Sigmoid colon (tissue), 7 donors: ENCODE measurements at places on chromosomes 3 and 15. TPM values are rescaled to one million over a fixed set of nuclear protein-coding genes. Genes with fewer than 3 reads are reported as not detected.

Gene MOBP
- not detected for total RNA-seq

Gene GRIP2
- total RNA-seq: 0.16 TPM

GRCh38 chr3:37712918-37713817 lies 148.5 kb upstream of the CTDSPL start:
- H3K27ac ChIP-seq: no peak overlapping the region
- DNase-seq: no peak
- no peaks in the 10 kb centered on the region for H3K27me3 ChIP-seq
- H3K4me1 ChIP-seq: peaks cover 24% of the 10 kb centered on the region
- no peak overlapping the region for H3K4me3 ChIP-seq

GRCh38 chr15:83208367-83208661 lies 691 bp upstream of the HDGFL3 start:
- no peak for DNase-seq
- H3K27me3 ChIP-seq: no peaks in the 10 kb centered on the region
- no peaks in the 10 kb centered on the region for H3K4me1 ChIP-seq
- H3K36me3 ChIP-seq: no peaks in the 10 kb centered on the region

DNA sequence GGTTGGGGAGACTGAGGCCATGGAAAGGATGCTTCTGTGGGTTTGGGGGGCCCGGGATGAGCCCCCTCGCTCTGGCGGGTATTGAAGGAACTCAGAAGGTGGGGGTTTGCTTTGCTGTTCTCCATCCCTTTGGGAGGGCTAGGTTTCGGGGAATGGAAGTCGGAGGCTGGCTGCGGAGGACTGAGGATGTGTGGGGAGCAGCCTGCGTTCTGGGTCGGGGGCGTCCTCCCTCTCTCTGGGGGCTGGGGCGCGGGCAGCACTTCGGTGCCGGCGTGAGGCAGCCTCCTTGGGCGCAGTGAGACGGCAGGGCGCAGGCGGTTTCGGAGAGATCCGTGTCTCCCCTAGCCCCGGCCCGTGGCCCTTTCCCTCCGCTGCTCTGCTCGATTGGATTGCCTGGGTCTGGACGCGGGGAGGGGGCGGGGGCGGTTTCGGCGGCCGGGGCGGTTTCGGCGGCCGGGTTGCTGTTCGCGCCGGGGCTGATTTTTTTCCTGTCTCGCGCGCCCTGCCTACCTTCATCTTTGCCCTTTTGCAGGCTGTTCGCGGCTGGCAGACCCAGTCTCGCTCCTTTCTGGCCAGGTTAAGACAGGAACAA lies 1.4 kb downstream of the PTPRG start:
- peak; percentile 72 for DNase-seq
- H3K27ac ChIP-seq: peak overlapping the region; percentile 95

DNA sequence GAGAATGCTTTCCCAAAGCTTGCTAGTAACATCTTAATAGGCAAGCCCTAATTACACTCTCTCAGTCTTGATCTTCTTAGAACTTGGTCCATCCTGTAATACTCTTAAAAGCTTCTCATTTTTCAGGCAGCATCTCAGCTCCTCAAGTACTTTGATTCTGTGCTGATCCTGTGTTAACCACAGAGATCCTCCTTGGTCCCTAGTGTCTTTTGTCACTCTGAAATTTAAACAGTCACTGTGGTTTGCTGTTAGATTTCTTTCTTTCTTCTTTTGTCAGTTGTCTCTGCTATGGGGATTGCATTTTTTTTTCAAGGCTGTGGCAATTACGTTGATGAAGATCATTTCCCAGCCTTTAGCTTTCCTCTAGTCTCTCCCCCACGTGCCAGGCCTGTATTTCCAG lies 26.0 kb upstream of the UBE3A start:
- H3K4me1 ChIP-seq: no peaks in the 10 kb centered on the region
- no peak overlapping the region for H3K4me3 ChIP-seq
- DNase-seq: no peak
- no peak overlapping the region for H3K27ac ChIP-seq
